NCI-H2029 treated with DMSO at 0.1 percent for 48 hours (cell line): ENCODE measurements at places on chromosomes 2 and 18.

DNA sequence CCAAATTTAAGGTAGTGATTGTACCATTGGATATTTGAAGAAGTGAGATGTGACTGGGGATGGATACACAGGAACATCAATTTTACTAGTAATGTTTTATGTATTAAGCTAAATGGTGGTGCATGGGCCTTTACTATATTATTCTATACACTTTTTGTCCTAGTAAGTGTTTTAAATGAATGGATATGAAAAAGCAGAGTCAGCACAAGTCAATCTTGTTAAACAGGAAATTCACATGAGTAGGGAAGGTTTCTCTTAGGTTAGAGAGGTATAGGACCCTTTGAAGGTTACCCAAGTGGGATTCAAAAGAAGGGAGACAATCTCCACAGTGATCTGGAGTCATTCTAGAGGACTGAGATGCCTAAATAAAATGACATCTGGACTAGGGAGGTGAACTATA is 71.8 kb upstream of the NCKAP5 start:
- DNase-seq = no peak

- DNase-seq = no peak
Measured at GRCh38 chr2:66173645-66174044, 261.3 kb upstream of the MEIS1 start.

DNA sequence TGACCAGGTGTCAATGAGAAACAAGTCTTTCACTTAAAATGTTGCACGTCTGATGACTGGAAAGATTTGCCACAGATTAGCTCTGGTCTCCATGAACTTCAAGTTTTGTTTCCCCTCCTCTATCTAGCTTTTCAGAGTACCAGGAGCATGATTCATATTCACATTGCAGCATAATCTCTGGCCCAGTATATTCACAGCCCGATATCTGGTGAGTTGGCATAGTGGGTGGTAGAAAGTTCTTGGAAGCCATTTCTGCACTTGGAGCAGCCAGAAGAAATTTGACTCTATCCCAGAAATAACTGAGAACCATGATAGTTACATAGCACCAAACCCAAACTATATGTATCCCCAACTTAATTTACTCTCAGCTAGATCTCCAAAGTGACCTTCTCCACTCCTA is 503.9 kb downstream of the PID1 start:
- no peak for DNase-seq

- no peak for DNase-seq
Measured at GRCh38 chr2:38631976-38632375, 29.2 kb upstream of the HNRNPLL start.

- DNase-seq = no peak
Measured at GRCh38 chr2:74457129-74457548, 1.1 kb upstream of the WBP1 start.

GRCh38 chr2:74864728-74865722 is 31.1 kb downstream of the HK2 start:
- no peak for DNase-seq

GRCh38 chr2:134500211-134500935 is 218.4 kb downstream of the TMEM163 start:
- DNase-seq = no peak

DNA sequence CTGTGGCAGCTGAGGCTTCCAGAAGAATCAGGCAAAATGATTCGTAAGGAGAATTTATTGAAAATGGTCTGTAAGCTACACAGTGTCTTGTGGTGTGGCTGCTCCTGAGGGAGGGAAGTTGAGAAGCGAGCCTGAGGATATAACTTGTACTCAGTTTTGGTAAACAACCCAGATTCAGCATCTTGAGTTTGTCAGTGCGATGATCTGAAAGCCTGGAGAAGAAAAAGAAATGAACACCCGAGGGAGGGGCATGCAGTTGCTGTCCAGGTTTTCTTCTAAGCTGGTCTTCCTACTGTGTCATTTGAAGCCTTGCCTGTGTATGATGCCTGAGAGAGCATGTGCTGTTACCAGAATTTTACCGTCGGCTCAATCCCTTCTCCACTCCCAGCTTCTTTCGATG is 87.3 kb downstream of the MAPK4 start:
- DNase-seq = no peak

- peak; percentile 26 for DNase-seq
Measured at GRCh38 chr2:31558401-31559295, 22.1 kb downstream of the SRD5A2 start.

DNA sequence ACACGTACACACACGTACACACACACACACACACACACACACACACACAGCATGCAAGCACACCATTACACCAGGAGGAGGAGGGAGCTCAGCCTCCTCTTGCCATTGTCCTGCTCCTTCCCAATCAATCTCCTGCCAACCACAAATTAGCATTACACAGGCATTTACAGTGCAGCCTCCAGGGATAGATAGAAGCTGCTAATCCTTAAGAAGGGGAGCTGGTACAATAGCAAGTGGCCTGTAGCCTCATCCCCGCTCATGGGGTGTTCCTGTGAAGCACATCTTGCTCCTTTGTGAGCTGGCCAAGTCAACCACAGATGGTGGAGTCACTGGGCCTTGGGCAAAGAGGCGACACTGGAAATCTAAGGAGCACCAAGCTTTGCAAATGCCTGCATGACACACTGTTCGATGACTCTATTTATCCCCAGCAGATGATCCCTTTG is 110.3 kb upstream of the PKDCC start:
- DNase-seq = no peak

DNA sequence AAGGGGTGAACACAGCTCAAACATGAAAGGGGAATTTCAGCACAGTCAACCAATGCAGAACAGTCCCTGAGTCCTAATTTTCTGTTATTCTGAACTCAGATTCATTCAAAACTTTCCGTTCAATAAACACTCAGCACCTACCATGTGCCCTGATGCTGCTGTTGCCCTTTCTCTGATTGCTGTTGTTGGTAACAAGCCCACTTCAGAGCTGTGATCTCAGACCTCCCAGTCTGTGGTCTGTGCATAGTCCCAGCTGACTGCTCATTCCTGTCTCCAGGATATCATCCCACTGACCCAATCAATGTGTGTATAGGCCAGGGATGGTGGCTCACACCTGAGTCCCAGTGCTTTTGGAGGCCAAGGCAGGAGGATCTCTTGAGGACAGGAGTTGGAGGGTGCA is 82.7 kb upstream of the SLC35G4 start:
- no peak for DNase-seq
